DMS153 (cell line): ENCODE measurements at places on chromosomes 3 and 15.
A peak's percentile ranks its signal among the peaks of the same experiment; 100 is the strongest.

DNA sequence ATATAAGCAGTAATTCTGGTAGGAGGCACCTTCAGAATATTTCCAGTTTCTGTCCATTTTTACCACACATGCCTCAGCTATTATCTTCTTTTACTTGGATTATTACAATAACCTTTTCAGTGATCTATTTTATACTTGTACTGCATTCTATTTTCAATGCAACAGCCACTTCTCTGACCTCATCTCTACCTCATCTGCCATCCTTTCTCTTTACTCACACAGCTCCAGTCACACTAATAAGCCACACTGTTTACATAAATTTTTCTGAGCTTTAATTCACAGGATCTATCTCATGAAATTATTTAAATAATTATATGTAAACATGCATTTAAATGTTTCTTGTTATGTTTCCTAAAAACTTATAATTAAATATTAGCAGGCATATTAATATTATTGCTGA, 47.3 kb upstream of the BCHE start:
- DNase-seq = no peak

DNA sequence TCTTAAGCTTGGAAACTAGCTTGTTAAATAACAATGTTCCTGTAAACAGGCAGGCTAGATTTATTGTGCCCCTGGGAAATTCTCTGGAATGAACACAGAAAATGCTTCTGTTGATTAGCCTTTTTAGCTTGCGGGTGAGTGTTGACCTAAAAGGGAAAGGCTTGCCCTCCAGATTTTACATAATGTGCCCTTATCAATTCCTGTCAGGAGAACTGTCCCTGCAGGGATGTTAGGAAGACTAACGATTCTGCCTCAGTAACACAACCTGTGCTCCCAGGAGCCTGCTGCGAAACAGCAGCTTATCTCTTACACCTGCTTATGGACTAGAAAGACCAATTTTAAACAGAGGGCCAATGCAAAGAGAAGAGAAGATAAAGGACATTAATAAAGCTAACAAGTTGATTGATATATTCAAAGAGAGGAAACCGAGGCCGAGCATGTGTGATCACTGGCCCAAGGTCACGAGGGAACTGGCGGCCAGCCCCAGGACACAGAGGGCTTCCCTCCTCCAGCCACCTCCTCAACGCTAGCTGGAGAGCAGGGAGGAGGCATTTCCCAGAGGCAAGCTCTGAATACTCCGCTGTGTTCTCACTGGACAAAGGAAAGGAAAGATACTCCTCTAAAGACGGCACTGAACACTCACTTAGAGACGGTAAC, 48.4 kb upstream of the TJP1 start:
- peak; percentile 46 for DNase-seq

DNA sequence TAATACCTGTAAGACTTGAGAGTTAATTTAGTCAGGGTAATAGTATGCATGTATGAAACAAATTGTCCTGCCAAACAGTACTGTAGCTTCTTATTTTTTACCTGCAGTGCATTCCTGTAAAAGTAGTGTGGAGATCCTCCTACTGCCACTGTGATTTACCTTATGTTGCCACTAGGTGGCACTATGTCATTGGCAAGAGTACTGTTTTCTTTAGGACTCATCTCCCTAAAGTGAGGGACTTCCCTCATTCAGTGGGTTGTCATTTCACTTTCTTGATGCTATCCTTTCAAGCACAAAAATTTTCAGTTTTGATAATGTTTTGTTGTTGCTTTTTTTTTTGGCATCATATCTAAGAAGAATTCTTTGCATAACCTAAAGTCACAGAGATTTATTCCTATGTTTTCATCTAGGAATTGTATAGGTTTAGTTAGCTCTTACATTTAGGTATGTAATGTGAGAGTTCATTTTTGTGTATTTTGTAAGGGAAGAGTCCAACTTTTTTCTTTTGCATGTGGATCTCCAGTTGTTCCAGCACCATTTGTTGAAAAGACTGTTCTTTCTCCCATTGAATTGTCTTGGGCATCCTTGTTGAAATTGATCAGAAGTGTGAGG, 105.7 kb downstream of the AKAP13 start:
- DNase-seq = peak; percentile 41

DNA sequence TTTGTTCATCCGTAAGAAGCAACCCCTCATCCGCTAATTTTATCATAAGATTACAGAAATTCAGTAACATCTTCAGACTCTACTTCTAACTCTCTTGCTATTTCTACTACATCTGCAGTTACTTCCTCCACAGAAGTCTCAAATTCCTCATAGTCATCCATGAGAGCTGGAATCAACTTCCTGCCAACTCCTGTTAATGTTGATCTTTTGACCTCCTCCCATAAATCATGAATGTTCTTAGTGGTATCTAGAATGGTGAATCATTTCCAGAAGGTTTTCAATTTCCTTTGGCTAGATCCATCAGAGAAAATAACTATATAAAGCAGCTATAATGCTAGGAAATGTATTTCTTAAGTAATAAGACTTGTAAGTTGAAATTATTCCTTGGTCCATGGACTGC, 115.1 kb downstream of the TAFA4 start:
- no peak for DNase-seq

GRCh38 chr3:26449996-26450395, 172.6 kb upstream of the LRRC3B start:
- DNase-seq = no peak

GRCh38 chr3:63519426-63519825, 133.0 kb upstream of the SNTN start:
- DNase-seq = no peak

- peak; percentile 93 for DNase-seq
Observed at GRCh38 chr3:194512895-194513601, 26.2 kb upstream of the ATP13A3 start.

GRCh38 chr3:71849681-71850080, 64.7 kb upstream of the PROK2 start:
- no peak for DNase-seq
